NCI-H510A treated with DMSO at 0.1 percent for 48 hours (cell line): ENCODE measurements at places on chromosomes 4 and X.

GRCh38 chr4:2871466-2871865, 27.8 kb downstream of the ADD1 start:
- no peak for DNase-seq

DNA sequence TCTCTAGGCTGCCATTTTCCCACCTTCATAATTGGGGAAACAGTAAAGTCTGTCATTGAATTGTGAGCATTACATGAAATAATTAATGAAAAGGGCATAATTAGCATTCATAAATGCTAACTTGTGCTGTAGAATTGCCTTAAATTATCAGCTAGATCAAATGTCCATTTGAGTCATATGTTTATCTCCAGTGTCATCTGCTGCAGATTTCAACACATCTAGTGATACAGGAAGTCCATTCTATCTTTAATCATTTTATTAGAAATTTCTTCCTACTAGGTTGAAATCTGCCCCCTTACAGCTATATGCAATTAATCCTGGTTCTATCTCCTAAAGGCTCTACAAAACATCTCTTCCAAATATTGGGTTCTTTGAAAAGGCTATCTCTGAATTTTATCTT, 240.3 kb upstream of the GALNT7 start:
- no peak for DNase-seq

- DNase-seq = no peak
These were observed 11.0 kb upstream of the VCX3B start for GRCh38 chrX:8453611-8454010.

DNA sequence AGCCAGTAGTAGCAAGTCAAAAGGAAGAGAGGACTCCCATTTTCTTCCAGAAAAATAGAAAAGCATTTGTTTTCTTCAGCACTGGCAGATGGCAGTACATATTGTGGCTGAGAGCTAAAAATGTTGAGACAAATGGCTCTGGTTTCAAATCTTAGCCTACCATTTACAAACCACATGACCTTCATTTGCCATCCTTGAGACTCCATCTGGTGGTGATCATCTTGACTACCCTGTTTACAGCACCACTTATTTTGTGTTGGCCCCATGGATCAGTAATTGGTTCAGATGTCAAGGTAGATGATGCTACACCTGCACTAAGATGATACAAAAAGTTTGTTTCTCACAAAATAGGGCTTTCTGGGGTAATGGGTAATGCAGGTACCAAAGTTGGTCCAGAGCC, 951.8 kb upstream of the IGFBP7 start:
- no peak for DNase-seq

GRCh38 chrX:19875050-19875431, 12.4 kb downstream of the SH3KBP1 start:
- DNase-seq = no peak

DNA sequence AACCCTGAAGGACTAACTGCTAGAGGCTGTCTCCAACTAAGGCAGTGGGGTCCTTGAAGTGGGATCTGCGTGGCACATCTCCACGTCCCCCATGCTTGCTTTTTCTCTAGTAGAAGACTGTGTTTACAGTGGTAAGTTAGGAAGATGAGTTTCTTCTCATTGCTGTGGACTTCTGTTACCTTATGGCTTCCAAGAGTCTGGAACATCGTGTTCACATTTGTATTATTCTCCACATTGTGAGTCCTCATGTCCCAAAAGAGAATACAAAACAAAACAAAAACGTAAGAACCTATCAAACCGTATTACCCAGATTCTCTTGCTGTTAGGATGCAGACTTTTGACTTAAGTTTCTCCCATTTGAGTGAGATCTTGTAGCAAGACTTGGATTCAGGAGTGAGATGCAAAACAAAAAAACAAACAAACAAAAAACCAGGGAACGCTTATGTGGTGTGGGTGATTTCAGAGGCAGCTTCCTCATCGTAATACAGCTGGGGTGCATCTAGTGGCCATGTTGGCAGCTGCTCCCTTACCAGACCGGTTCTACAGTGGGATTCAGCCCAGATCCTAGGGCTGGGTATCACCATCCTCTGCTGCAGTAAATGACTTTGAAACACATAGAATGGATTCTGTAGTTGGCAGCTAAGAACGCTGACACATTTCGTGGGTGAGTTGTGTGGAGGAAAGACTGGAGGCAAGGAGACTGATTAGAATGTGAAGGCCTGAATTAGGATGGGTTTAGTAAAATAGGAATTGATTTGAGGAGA, 41.3 kb downstream of the TMEM131L start:
- DNase-seq = peak; percentile 54

- no peak for DNase-seq
These were observed 2.8 kb downstream of the HGFAC start for GRCh38 chr4:3444351-3445110.

DNA sequence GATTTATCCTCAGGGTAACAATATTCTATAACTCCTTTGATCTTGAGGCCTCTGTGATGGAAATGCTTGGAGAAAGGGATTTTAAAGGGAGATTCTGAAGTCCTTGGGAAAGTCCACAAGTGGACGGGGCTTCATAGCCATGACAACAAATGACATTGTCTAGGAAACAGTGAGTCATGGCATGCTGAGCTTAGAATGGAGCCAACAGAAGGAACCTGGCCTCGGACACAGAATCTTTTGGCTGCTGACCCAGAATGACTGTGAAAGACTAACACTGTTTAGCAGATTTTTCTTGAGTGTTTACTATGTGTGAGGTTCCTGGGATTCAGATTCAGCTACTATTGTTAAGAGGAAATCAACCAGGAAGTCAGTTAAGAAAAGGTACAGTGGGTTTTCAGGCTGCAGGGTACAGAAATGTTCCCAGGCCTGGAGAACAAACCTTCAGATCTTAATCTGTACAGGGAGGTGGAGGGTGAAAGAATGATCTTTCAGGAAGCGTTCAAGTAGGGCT, 18.1 kb upstream of the CXCL2 start:
- peak; percentile 54 for DNase-seq

DNA sequence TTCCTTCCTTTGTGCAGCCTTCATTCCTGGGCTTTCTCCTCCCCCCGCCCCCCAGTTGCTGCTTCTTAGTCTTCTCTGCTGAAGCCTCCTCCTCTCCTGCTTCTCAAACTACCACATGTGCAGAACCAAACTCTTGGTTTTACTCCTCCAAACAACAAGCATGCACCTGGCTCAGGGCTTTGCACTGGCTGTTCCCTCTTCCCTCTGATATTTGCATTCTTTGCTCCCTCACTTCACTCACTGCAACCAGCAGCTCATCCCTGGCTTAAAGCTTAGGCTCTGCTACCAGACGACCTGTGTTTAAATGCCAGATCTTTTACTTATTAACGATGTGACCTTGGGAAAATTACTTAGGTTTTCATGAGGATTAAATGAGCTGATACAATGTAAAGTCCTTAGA, 51.4 kb downstream of the MED28 start:
- no peak for DNase-seq

- DNase-seq = peak; percentile 59
These were observed 2.7 kb upstream of the RENBP start for GRCh38 chrX:153947009-153947769.

GRCh38 chrX:19902110-19902509, 14.7 kb upstream of the SH3KBP1 start:
- DNase-seq = no peak

DNA sequence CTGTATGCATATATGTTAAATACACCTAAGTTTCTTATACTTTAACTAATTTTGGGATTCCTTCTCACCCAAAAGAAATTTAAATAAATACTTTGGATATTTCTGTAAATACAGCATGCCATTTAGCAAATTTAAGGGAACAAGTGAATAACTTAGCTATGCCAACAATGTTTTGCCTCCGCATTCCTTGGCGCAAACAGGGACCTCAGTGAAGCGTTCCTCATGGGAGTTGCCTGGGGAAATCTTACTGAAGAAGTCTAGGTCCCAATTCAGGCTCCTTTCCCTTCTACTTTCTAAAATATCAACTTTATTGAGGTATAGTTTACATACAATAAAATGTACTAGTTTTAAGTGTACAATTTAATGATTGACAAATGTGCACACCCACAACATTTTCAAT, 25.0 kb downstream of the COL4A5 start:
- DNase-seq = no peak

DNA sequence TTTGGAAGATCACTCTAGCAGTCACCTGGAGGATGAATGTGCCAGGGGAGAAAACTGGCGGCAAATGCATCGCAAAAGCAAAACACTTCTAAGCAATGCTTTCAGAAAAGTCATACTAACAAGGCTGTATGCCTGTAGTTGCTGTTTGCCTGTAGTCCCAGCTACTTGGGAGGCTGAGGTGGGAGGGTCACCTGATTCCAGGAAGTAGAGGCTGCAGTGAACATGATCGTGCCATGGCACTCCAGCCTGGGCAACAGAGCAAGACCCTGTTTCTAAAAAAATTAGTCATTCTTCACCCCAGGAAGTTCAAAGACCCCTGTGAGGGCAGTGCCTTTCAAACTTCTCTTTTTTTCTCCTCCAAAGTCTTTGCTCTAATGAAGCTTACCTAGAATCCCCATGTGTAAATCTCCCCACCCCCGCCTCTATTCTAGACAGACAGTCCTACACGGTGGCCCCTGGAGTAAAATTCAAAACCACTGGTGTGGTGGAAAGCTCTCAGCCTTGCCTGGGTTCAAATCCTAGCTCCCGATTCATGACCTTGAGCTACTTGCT, 5.5 kb downstream of the SOWAHD start:
- DNase-seq = no peak

DNA sequence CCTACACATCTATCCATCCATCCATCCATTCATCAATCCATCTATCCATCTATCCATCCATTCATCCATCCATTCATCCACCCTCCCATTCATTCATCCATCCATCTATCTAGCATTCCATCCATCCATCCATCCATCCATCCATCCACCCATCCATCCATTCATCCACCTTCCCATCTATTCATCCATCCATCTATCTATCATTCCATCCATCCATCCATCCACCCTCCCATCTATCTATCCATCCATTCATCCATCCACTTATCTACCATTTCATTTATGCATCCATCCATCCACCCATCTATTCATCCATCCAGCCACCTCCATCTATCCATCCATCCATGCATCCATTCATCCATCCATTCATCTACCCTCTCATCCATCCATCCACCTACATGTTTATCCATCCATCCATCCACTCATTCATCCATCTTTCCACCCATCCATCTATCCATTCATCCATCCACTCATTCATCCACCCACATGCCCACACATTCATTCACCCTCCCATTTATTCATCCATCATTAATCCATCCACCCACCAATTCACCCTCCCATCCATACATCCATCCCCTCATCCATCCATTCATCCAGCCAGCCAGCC, 258.5 kb downstream of the CRLF2 start:
- no peak for DNase-seq

- no peak for DNase-seq
These were observed 34.6 kb upstream of the MGST2 start for GRCh38 chr4:139630991-139631390.

DNA sequence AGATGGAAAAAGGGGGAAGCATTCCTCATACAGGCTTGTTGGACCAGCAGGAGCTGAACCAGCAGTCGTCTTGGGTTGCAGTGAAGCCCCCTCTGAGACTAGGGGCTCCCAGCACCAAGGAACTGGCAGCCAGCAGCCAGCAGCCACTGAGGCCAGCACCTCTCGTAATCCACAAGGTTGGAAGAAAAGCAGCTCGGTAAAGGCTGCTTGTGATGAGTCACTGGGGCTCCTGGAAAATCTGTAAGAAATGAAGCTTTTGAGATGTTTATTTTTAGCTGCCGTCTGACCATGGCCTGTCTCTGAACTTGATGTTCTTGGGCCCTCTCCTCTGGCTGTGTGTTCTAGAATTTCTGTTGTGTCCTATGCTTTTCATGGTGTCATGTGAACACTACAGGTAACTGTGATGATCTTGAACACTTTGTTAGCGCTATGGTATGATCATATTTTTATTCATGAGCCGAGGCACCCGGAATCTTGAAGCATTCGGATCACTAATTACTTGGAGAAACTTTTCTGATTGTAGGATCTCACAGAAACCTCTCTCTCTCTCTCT, 18.6 kb downstream of the CLCN4 start:
- no peak for DNase-seq

DNA sequence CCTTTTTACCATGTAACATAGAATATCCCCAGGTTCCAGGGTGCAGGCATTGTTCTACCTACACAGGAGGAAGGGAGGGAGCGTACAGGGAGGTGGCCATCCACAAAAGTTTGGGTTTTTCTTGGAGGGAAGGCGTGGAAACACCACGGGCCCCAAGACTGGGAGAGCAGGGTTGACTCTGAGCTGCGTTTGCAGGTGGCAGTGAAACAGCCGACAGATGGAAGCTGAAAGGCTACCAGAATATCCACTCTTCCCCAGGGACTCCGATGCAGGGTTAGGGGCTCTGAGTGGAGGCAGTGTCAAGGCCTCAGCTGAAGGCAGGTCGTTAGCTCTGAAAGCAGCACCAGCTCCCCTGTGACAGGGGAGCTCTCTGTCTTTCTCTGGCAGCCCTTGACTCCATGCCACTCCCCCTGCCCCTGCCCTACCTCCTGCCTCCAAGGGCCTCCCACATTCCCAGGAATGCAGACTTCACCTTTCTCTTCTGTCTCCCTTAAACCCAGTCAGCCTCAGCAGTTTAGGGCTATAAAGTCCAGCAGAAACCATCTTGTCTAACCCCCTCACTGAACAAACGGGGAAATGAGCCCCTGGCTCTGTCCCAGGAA, 14.0 kb upstream of the GLOD5 start:
- no peak for DNase-seq

DNA sequence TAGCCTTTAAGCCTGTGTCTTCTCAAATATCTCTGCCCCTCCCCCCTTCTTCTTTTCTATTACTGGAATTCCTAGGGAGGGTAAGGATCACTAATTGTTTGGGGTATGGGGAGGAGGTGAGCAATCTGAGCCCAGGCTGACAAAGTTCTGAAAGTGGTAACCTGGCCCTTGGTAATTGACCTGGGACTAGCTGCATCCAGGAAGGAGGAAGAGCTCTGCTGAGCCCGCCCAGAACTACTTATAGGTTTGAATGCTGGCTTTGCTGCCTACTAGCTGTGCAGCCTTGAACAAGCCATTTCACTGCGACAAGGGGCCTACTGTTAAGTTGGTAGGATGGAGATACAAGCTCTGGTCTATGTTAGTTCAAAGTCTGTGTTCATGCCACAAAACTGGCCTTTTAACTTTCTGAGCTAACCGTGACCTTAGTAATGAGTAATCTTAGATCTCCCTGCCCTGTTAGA, 37.8 kb downstream of the DGKK start:
- DNase-seq = no peak

- no peak for DNase-seq
These were observed 33.4 kb downstream of the GATB start for GRCh38 chr4:151727365-151727764.

- DNase-seq = peak; percentile 78
These were observed 982 bp downstream of the PDLIM5 start for GRCh38 chr4:94452476-94453371.

DNA sequence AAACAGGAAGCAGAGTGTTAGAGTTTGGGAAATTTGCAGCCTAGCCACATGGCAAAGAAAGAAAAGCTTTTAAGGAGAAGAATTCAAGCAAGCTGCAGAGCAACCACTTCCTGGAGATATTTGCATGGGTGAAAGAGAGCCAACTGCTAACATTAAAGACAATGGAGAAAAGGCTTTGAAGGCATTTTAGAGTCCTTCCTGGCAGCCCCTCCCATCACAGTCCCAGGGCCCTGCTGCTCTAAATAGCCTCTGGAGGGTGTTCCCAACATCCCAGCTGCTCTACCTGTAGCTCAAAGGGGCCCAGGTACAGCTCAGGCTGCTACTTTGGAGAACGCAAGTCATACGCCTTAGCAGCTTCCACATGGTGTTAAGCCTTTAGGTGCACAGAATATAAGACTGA, 235.9 kb upstream of the FMR1 start:
- no peak for DNase-seq
